NCI-H345 (cell line): ENCODE measurements at places on chromosomes 7 and 10.

DNA sequence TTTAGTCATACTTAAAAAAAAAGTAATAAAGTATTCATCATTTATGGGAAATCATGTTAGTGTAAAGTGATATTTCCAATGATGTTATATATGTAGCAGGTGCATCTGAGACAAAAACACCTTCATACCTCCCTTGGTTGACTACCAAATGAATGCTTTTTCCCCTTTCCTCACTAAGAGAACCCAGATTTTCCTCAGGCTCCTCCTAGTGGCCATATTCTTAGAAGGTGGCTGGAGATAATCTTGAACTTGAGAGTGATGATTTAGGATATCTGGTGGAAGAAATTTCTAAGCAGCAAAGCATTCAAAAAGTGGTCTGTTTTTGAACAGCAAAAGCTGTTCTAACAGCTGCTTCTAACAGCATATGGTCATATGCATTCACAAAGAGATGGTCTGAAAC, 16.8 kb upstream of the DNAH11 start:
- DNase-seq: no peak

DNA sequence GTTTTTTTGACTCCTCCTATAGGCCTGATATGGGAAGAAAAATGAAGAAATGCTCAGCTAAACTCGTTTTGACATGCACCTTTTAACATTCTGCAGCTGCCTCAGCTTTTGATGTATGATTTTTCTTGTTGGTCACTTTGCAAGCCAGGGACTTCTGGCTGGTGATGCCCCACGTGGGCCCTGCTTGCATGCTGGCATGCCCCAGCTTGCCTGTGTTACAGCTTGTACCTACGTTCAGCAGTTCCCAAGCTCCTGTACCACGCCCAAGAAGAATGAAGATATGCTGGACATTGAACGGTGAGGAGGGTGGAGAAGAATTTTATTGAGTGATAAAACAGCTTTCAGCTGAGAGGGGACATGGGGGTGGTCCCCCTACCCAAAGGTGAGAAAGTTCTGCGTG, 245.6 kb upstream of the FZD8 start:
- DNase-seq: no peak

DNA sequence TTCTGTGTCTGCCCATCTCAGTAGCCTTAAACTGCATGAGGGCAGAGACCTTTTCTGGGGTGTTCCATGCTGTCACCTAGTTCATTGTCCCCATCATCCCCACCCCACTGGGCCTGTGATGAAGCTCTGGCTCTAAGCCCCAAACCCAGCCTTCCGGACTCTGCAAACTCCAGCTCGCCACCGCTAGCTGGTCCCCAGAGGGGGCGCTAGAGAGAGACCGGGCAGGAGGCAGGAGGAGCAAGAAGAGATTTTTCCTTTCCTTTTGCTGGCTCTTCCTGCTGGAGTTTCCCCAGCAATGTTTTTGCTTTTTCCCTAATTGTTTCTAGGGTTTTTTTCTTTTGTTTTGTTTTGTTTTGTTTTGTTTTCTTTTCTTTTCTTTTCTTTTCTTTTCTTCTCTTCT, 234.4 kb downstream of the TEX36 start:
- no peak for DNase-seq

DNA sequence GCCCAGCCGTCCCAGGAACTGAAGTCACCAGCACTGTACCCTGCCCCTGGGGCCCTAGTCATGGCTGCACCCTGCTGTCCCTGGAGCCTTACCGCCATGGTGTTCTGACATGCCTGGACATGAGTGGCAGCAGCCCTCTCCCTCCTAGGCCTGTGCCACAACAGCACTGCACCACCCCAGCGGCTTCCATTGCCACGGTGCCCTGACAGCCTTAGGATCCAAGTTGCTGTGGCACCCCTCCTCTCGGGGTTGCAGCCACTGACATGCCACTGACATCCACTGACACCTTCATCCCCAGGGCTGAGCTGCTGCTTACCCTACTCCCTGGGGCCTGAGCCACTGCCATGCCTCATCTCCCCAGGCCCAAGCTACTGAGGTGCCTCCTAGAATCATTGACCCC, 39.6 kb upstream of the SHH start:
- no peak for DNase-seq

DNA sequence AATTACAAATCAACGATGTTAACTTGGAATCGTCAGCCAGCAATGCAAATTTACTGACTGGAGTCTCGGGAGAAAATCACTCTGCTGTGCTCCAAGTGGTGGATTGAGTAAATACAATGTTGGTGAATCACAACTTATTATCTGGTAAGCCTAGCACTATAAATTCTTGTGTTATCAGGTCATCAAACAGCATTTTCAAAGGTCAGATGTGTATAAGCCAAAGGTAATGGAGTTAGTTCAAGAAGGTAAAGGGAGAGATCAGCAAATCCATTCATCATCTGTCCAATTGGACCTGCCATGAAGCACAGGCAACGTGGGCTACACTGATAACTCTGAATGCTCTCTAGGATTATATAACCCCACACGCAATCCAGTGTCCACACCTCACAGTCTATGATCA, 13.9 kb downstream of the CUBN start:
- no peak for DNase-seq

DNA sequence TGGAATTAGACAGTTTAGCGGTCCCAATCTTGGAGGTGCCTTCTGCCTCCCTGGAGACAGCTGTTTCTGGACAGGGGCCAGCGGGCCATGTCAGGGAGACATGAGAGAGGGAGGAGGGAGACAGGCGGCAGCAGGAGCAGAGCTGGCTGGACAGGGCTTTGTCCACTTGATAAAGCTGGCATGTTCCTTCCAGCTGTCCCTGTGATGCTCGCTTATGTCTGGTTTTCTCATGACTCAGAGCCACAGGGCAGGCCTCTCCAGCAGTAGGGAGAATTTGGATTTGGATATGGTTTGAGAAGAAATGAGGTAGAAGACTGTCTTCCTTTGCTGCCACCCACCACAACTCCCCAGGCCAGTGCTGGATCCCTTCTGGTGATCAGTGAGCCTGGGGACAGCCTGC, 51.7 kb upstream of the SORCS3 start:
- no peak for DNase-seq

- DNase-seq: no peak
Observed at GRCh38 chr10:49277973-49278372, 21.0 kb upstream of the C10orf71 start.

DNA sequence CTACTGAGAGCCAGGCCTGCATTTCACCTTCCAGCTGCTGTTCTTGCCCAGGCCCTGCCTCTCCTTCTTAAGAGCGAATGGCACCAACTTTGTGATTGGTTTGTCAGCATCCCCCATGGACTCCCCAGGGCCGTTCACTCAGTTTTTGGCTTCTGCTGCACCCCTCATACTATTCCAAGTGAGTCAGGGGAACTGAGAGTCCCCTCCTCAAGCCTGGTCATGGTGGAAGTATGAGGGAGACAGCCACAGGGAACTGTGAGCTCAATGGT, 62.4 kb upstream of the ANTXRL start:
- DNase-seq: no peak

DNA sequence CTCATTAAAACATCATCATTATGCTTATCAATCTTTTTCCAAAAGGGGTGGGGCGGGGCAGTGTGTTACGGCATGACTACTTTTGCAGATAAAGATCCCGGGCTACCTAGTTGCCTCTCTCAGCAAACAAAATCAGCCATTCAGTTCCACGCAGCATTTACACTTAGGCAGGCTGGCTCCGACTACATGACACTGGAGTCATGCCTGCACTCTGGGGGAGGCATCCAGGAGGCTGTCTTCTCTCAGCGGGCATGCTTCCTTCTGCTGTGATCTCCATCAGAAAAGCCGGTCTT, 193.9 kb upstream of the TCF7L2 start:
- DNase-seq: no peak

GRCh38 chr7:141960687-141961422, 12.7 kb downstream of the TAS2R38 start:
- no peak for DNase-seq
